NCI-H460 (cell line): ENCODE measurements at places on chromosomes 5 and 9.
A peak's percentile ranks its signal among the peaks of the same experiment; 100 is the strongest.

DNA sequence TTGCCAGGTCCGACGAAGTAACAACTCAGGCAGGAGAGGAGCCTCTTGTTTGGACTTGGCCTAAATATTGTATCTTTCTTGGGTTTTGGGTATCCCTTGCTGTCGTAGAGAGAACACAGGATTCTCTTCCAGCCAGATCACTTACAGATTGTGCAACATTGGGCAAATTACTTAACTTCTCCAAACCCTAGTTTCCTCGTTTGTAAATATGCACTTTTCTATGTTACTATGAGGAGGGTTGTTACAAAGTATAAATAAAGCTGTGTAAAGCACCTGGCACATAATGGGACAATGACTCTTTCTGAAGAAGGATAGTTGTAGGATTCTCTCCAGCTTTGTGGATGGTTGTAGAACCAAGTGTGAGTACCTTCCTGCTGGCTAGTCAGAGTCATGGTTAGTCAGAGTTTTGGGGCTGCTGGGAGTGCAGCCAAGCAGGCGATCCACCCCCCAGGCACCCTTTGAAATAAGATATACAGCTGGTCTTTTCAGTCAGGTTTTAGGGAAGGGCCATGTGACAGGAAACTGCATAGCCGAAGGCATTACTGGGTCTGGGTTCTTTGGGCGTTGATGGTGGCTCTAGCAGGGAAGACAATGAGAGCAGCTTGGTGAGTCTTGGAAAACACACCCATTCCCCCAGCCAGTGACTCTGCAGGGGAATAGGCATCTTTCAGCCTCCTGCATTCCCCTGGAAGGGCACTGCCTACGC lies 49.9 kb upstream of the GDNF start:
- no peak for DNase-seq

DNA sequence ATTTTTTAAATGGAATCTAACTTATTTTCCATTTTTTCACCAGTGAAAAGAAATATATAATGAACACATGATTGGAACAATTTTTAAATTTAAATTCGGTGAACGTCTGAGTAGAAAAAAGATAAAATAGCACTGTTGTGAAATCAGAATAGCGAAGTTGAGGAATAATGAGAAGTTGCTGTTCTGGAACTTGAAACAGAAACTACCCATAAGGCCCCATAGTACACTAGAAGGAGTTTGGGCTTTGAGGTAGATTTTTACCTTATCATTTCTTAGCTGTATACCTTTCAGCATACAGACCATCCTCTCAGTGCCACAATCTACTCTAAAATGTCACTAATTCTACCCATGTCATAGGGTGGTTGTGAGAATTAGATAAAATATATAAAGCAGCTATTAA lies 35.1 kb downstream of the TDRD7 start:
- no peak for DNase-seq

DNA sequence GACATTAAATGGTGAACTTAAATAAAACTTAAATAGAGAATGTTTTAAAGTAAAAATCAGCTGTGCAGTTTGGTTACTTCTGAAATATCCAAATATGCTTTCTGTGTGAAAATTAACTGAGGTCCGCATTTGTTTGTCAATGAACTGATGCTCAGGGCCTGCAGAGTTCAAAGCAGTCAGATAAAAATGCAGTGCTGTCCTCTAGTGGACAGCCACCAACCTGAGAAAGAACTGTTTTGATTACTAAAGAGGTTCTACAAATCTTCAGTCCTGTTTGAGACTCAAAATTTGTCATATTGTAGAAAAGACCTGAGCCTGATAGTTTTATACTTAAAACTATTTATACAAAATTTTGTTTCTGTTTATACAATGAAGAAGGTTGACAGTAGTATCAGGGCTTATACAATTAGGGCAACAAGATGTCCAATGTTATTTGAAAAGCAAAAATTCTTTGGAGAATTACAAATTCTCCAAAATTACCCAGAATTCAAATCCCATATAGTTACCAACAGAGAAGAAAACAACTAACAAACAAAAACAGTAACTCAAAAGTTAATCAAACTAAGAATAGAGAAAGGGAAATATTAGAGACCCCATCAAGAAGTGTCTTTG lies 232.3 kb upstream of the TBCA start:
- peak; percentile 49 for DNase-seq

GRCh38 chr5:56499491-56499890 lies 266.4 kb upstream of the ANKRD55 start:
- no peak for DNase-seq

- DNase-seq: no peak
These were observed 45.8 kb upstream of the CLK4 start for GRCh38 chr5:178672630-178673029.

DNA sequence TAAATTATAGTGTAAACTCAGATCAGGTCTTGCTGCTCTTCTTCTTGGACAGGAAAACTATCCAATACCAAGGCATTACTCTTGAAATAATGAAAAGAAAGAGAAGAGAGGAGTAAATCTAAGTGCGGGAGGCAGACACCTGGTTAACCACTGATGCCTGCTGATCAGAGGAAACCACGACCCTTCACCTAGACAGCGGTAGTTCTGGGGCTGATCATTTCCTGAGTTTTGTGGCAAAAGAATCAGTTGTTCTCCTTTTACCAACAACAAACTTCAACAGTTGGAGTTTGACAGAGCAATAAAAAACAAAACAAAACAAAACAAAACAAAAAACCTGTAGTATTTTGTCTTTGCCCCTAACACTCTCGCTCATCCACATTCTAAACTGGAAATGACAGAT lies 3.0 kb downstream of the RLN1 start:
- no peak for DNase-seq

- no peak for DNase-seq
These were observed 41.4 kb upstream of the LRRC14B start for GRCh38 chr5:149745-150485.

DNA sequence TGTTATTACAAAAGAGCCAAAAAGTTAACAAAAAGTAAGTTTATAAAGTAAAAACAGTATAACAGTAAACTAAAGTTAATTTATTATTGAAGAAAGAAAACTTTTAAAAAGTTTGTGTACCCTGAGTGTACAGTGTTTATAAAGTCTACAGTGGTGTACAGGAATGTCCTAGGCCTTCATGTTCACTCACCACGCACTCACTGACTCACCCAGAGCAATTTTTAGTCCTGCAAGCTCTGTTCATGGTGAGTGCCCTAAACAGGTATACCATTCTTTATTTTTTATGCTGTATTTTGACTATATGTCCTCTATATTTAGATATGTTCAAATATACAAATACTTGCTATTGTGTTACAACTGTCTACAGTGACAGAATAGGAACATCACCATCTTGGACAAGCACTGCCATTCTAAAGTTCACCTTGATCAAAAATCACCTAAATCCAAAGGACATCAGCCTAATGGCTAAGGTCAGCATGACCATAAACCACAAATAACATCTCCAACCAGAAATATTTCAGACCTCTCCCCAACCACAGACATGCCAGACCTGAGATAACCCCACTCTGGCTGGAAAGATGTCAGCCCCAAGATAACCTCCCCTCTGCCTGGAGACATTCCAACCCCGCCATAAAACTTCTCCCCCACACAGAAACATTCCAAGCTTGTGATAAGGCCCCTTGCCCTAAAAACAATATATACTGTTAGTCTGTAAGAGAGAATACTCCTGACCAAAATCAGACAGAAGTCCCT lies 56.1 kb downstream of the AGXT2 start:
- no peak for DNase-seq

GRCh38 chr9:129968690-129969485 lies 74.1 kb downstream of the FNBP1 start:
- DNase-seq: no peak

DNA sequence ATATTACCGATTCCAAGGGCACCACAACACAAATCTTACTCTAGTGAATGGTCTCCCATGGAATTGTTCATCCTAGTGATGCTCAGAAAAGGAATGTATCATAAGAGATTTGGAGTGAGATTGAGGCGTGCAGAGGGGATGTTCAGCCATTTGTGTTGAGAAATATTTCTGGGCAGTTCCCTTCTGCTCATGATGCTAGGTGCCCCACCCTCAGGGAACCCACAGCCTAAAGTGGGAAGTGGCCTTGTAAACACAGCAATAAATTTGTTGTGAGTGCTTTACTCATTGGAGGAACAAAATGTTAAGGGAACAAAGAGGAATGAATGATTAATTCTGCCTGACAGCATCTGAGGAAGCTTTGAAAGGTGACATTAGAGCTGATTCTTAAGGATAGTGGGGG lies 129.9 kb downstream of the TLE4 start:
- DNase-seq: no peak

GRCh38 chr9:124179196-124180071 lies 78.3 kb upstream of the NEK6 start:
- DNase-seq: no peak

- DNase-seq: no peak
These were observed 118.8 kb downstream of the BOD1 start for GRCh38 chr5:173497685-173498084.

DNA sequence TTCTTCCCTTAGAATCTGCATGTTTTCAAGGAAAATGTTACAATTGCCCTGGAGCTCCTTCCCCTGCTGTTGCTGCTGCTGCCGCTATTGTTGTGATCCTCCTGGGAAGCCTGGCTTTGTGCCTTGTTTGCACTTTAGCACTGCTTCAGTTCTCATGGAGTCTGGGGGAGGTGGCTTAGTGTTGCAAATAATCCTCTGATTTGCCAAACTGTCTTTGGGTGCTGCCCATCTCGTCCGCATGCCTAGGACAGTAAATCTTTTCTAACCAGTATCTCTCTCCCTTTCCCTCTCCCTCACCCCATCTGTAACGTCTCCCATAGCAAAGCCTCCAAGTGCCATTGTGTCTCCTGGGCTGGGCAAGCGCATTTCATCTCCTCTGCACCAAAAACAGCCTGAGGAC lies 30.3 kb downstream of the FAM240B start:
- no peak for DNase-seq

DNA sequence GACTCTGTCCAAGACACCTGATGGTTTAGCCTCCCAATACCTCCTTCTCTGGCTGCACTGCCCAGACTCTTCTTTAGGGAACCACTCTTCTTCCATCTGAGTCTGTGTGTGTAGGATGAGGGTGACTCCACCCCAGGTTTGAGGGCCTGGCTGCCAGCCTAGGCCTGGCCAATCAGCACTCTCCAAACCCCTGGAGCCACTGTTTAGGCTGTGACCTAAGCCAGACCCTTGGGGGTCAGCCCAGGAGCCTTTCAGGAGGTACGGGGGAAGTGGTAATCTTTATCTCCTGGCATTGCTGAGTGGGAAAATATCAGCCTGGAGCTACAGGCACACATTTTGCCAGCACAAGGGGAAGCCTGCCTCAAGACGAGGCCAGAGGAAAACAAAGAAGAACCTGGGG lies 6.2 kb upstream of the ERGIC1 start:
- DNase-seq: no peak

- DNase-seq: no peak
These were observed 76.9 kb upstream of the NFIL3 start for GRCh38 chr9:91500509-91501014.

DNA sequence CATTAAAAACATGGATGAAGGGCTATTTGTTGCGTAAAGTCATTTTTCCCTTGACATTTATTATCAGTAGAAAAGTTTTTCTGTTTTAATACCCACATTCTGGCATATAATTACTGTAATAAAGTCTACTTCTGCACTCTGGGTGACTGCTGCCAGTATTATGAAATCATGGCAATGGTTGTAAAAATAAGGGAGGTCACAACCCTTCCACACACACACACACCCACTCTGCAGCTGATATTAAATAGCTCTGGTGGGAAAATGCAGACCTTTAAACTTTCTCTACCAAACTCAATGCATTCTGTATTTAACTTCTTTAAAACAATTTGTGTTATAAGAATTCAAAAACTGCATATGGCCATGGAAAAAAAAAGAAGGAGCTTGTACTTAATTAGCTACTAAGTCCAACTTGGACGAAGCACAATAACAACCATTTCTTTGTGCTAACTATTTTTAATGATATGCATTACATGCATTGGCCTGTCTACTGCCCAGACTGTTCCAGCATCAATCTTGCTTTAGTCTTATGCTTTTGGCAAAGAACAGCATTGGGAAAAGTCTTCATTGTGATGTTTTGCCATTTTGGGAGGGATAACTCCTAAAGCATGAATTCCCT lies 137.6 kb upstream of the MAP3K1 start:
- DNase-seq: no peak

DNA sequence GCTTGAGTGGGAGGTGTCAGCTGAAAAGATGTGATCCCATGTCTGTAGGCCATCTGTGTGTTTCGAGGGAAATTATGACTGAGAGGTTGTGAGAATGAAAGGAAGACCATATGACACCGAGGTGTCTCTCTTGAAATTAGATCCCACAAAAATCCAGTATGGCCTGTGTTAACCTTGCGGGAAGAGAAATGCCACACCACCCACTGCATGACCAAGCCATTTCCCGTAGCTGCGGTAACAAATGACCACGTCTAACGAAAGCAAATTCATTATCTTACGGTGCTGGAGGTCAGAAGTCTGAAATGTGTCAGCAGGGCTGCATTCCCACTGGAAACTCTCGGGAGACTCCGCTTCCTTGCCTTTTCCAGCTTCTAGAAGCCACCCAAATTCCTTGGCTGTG lies 11.6 kb downstream of the C9orf57 start:
- no peak for DNase-seq

DNA sequence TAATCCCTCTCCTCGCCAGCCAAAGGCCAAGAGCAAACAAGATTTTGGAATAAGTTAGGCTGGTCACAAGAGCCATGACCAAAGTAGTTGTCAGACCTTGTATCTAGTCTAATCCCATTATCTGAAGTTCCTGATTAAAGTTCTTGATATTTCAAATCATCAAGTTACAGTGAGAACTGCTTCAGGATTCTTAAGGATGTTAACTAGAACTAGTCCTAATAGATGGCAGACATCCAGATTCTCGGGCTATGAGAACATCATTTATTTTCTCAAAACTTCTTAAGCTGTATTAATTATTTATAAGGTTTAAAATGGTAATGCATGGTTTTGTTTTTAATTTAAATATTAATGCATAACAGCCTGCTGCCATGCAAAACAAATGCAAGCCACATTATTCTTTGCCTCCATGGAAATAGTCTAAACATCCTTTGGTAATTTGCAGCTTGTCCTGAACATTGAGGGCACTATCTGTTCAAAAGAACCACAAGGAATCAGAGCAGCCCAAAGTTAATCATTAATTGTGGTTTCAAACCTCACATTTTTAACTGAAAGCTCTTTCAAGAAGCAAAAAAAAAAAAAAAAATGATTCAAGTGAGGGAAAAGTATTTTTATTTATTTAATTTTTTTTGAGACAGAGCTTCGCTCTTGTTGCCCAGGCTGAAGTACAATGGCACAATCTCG lies 95.1 kb downstream of the TTC39B start:
- DNase-seq: no peak

- peak; percentile 67 for DNase-seq
These were observed 66.8 kb downstream of the INSYN2B start for GRCh38 chr5:169913479-169913878.

GRCh38 chr5:138029501-138029900 lies 3.4 kb downstream of the FAM13B start:
- no peak for DNase-seq

DNA sequence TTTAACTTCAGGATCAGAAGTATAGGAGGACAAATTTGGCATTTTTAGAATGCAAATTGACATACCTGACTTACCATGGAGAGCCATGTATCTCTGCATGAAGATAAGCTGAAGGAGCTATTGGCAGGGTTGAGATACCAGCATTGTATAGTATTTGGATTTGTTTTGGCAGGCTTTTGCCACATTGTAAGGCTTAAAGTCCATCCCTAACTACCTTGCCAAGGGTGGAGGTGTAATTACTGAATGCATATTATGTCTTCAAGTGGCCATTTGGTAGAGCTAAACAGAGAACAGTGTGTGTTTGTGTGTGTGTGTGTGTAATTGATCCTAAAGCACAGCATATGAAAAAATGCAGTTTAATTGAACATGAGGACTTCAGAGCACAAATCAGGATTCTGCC lies 324.7 kb downstream of the FAM170A start:
- DNase-seq: no peak

GRCh38 chr9:34154057-34154456 lies 24.8 kb upstream of the UBAP1 start:
- no peak for DNase-seq
